ENCODE measurements at places on chromosomes 2 and 18. TPM values are rescaled to one million over a fixed set of nuclear protein-coding genes. Genes with fewer than 3 reads are reported as not detected.

The DAW1 gene
- total RNA-seq = not detected

The FAM110C gene
- total RNA-seq = 0.63 TPM

The CDKL4 gene
- total RNA-seq = 0.65 TPM

The MYO7B gene
- 0.38 TPM for total RNA-seq

All from omental fat pad (tissue), 4 donors.